Stimulated activated CD4-positive, alpha-beta T cell treated with anti-CD3 and anti-CD28 coated beads, Interleukin-2, amount 100 ng/mL, for 24 hours (primary cell): ENCODE measurements at places on chromosomes 4 and X.
A peak's percentile ranks its signal among the peaks of the same experiment; 100 is the strongest.

- DNase-seq: no peak
Observed at GRCh38 chr4:152372444-152372843, 163.4 kb downstream of the FBXW7 start.

DNA sequence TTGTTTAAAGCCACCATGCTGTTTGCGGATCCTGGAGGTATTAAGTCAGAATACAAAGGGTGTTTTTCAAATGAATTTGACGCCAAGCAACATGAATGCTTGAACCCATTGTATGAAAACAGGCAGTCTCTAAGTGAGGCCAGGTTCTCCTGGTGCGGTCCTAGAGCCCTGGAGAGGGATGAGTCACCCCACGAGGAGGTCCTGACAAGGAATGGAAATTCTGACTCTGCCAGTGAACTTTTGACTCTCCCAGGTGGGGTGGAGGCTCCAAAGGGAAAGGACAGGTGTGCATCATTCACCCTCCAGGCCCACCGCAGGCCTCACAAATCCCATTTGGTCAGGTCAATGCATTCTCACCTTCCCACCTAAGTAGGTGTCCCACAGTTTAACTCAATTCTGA lies 1.5 kb downstream of the TRIM2 start:
- DNase-seq: peak; percentile 35

DNA sequence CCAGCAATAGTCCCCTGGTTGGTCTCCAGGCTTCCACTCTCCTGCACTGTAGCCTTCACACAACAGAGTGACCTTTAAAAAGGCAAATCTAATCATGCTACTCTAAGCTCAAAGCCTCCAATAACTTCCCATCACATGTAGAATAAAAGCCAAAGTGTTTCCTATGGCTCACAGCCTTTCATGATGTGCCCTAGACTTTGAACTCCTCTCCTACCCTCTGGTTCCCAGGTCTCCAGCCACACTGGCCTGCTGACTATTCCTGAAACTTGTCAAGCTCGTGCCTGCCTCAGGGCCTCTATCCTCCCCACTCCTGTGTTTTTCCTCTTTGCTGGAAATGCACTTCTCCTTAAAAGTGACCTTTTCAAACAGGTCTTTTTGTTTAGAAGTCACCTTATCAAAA lies 3.1 kb downstream of the MANBA start:
- DNase-seq: no peak

DNA sequence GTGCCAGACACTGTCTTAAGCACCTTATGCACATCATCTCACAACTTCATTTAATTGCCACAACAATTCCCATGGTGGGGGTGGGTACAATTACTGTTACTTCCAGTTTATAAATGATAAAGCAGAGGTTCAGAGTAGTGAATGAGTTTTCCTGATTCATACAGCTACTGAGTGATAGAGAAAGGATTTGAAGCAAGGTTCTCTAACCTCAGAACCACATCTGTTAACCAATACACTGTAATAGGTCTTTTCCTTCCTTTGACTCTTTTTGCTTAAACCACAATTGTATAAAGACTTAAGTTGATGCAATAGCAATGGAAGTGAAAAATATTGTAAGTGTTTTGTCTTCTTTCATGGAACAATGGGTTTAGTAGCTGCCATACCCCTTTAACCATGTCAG lies 43.5 kb upstream of the PAK3 start:
- no peak for DNase-seq

DNA sequence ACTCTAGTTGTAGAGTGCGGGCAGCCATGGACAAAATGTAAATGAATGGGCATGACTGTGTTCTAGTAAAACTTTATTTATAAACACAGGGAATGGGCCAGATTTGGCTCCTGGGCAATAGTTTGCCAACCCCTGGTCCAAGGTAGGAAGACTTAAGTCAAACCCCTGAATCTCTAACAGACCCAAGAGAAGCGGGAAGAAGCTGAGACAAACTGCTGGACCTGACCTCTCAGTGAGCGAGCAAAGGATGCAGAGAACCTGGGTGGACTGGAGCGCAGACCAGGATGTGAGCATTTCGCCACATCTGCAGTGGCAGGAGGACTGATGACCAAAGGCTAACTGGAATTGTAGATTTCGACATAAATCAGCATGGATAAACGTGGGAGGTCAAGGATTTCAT lies 201.6 kb downstream of the STIM2 start:
- DNase-seq: no peak

- no peak for DNase-seq
Observed at GRCh38 chr4:167581449-167581965, 347.2 kb upstream of the SPOCK3 start.

- DNase-seq: no peak
Observed at GRCh38 chrX:17817251-17817650, 43.8 kb downstream of the RAI2 start.

DNA sequence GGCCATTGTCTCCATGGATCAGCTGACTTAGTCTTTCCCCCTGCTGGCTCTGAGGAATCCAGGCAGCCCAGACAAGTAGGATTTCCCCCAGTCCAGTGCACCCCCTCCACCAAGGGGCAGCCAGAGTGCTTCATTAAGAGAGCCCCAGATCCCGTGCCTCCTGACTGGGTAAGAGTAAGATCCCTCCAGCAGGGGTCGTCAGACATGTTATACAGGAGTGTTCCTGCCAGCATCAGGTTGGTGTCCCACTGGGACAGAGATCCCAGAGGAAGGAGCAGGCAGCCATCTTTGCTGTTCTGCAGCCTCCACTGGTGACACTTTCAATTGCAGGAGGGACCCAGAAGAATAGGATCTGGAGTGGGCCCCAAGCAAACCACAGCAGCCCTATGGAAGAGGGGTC lies 29.0 kb upstream of the INPP4B start:
- DNase-seq: no peak

DNA sequence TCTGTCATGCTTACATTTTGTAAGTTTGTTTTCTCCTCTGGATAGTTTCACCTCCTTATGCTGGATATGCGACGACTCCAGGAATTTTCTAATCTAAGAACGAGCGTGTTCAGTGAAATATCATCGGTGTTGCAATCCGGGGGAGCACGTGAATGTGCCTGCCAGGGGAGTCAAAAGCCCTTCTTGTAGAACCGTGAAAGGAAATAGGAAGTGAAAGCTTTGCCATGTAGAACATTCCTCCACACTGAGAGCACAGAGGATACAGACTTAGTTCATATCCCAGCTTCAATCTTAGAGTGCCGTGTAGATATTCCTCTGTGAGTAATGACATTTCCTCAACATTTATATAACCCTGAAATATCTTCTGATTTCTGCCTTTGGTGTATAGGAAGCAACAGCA lies 121.2 kb downstream of the VEGFC start:
- DNase-seq: no peak

DNA sequence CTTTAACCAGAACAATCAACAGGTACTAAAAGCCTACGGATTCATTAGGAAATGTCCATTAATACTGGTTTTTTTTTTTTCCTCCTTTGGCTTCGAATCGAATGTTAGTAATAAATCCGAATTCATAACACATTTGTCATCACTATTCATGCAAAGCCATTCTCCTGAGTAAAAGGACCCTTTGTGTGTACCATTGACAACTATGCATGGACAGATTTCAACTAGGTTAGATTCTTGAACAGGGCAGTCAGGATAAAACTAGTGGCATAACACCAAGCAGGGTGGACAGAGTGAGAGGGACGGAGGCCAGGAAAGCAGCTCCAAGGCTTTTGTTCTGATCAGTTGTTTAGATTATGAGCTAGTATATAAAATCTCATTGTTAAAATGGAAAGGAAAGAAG lies 1722.0 kb upstream of the TENM3 start:
- DNase-seq: no peak

DNA sequence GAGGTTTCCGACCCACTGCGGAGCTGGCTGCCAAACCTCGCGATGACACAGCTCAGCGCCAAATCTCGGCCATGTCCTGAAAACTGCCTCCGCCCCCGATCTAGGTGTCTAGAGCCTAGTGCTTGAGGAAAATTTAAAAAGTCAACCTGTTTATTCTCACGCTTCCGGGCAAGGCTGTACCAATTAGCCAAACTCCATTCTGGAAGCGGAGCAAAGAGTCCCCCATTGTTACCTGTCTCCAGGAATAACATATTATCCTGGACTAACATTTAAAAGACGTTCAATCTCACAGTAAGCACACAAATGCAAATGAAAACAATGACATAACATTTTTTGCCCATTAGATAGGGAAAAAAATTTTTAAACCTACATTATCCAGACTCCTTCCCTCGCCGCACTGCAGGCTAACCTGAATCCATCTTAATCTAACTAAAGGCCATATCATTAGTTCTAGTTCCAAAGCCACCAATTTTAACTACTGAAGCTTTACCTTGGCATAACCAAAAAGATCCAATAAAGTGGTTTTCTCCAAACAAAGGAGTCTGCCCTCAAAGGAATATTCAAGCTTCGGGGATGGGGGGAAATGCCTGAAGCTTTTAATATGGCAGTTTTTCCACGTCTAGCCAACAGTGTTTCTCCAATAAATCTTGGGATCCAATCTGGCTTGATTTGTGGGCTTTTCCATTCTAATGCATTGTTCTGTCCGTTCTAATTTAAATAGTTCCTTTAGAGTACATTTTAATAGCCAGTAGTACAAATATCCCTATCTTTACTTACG lies 1.9 kb downstream of the HUWE1 start:
- DNase-seq: no peak

- DNase-seq: no peak
Observed at GRCh38 chr4:136203199-136203598, 1329.1 kb downstream of the PCDH18 start.

DNA sequence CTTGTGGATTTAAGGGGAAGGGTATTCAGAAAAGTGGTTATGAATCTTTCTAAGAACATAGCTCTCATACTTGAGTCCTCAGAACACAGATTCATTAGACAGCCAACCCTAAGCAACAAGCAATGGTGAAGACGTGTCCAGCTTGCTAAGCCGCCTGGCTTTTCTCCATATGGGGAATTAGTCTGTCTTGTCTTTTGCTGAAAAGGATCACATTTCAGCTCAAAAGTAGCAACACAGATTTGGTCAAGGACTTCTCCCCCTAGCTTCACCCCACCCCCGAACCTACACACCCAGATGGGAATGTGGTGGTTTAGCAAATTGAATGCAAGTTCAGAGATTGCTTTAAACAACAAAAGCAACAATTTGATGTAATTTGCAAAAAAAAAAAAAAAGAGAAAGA lies 103.3 kb upstream of the RASGEF1B start:
- no peak for DNase-seq

GRCh38 chrX:54992911-54993622 lies 921 bp downstream of the PFKFB1 start:
- DNase-seq: no peak

GRCh38 chr4:35358001-35358584 lies 886.2 kb downstream of the ARAP2 start:
- no peak for DNase-seq

- no peak for DNase-seq
Observed at GRCh38 chr4:118869808-118870342, 18.8 kb upstream of the SYNPO2 start.

- DNase-seq: no peak
Observed at GRCh38 chr4:168183717-168184571, 91.6 kb downstream of the ANXA10 start.

GRCh38 chr4:185881430-185881829 lies 69.4 kb upstream of the SORBS2 start:
- DNase-seq: no peak

GRCh38 chrX:54838583-54838982 lies 31.0 kb downstream of the MAGED2 start:
- no peak for DNase-seq

GRCh38 chrX:41384051-41384705 lies 50.2 kb downstream of the DDX3X start:
- DNase-seq: peak; percentile 59

DNA sequence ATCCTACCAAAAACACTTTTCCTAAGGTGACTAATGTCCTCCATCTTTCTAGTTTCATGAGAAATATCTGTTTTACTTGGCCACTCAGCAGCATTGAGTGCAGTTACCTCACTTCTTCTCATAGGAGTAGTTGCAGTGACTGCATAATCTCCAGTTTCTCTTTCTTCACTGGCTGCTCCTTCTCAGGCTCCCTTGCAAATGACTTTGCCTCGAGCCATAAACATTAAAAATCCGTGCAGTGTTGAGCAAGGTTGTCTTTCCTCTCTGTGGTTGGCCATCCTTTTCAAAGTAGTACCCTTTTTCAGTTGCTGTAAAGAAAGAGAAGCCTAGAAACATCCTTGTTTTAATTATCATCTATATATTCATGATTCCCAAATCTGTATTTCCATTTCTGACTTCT lies 10.2 kb upstream of the PRKG2 start:
- DNase-seq: no peak

- no peak for DNase-seq
Observed at GRCh38 chr4:158578476-158578875, 56.8 kb downstream of the RXFP1 start.

GRCh38 chrX:118187100-118187499 lies 70.5 kb upstream of the KLHL13 start:
- no peak for DNase-seq

DNA sequence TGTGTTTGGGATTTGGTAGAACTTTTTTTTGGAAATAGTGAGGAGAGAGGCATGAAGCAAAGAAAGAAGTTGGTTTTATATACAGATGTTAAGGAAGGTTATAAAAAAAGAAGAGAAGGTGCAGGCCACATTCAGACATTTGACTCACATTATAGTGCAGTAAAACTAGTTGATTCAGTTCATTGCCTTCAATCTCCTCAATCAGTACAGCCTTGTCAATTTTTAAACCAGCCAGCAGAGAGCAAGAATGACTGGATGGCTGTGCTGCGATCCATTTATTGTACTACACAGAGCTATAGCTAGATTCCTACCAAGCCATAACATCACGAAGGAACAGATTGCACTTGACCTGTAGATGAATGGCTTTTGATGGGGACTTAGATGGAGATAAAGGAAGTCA lies 79.7 kb upstream of the LSM6 start:
- DNase-seq: no peak

GRCh38 chr4:174707051-174707676 lies 121.9 kb downstream of the GLRA3 start:
- no peak for DNase-seq

DNA sequence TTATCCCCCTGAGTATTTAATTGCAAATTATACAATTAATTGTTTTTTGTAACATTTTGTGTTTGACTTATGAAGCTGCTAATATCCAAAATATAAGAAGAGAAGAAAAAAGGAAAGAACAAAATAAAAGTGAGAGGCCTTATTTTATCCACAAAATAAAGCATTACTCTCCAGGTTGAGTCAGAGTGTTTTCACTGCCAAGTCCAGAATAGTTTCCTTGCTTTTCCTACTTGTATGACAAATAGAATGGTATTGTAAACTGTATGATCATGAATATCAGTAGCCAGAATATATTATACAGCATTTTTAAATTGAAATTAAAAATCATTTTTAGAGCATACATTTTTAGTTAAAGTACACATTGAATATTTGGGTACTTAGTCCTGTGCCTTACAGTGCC lies 237.8 kb downstream of the NDST4 start:
- DNase-seq: no peak

DNA sequence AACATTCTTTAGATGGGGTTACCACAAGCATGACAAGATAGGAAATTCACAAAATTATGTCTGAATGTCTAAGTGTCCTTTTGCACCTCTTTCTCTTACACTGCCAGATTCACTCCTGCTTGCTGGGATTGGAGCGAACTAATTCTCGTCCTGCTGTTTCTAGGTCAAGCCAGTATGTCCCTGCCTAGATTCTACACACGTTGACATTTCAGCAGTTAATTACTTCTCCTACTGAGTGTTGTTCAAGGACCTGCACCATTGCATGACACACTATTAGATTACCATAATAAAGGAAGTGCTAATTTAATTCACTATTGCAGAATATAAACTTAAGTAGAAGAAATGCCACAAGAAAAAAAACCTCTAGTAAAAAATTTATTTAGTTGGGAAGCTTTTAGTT lies 1911.7 kb downstream of the PCDH7 start:
- DNase-seq: no peak
